ENCODE measurements at places on chromosomes 12 and 14.
A peak's percentile ranks its signal among the peaks of the same experiment; 100 is the strongest.

- peak; percentile 11 for DNase-seq
Observed at GRCh38 chr12:94103986-94104385, 44.4 kb upstream of the PLXNC1 start.

GRCh38 chr14:95150910-95151309 lies 6.4 kb downstream of the DICER1 start:
- no peak for DNase-seq

- DNase-seq = no peak
Observed at GRCh38 chr14:54135804-54136280, 179.2 kb upstream of the BMP4 start.

DNA sequence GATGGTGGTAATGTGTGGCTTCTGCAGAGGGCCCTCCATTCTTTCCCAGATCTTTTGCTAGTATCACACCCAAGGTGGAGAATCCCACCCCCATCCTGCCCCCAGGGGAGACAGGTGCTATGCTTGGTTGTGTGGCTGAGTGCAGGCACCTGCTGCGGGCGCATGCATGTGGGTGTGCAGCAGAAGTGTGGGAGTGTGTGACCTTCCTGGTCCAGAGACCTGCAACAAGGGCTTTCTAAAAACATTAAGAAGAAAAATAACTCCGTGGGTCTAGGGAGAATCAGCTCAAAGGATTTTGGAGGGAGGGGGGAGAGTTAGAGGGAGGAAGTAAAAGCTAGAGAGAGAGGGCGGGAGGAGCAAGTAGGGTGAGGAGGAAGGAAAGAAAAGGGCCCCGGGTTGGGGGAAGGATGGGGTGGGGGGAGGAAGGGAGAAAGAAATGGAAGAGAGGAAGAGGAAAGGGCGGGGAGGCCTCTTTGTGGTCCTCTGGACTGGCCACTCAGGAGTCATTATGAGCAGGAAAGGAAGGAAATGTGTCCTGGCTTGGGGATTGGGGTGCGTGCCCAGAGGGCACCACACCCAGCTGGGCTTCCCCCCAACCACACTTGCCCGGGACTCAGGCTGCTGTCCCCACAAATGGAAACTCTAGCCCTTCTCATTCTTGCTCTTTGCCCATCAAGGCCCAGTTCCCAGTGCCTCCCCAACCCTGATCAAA lies 3.1 kb upstream of the FIGNL2 start:
- peak; percentile 45 for DNase-seq

- no peak for DNase-seq
Observed at GRCh38 chr12:108609537-108610335, 11.9 kb upstream of the TMEM119 start.

- DNase-seq = no peak
Observed at GRCh38 chr14:68634332-68634731, 158.5 kb downstream of the ZFP36L1 start.

DNA sequence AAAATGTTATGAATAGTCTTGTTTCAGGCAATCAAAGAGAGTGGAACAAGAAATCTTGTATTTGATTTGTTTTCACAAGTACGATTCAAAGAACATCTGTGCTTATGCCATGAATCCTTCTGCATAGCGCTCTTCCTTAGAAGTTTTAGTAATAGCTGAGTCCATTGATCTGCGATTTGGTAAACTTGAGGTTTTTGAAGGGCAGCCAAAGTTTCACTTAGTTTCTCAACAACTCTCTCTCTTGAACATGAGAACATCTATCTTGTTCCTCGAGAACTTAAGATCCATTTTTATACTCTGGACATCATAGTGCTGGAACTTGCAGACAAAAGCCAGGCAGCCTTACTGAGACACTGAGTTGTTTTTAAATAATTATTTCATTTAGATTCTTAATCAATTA lies 96.2 kb upstream of the USP15 start:
- DNase-seq = no peak

GRCh38 chr12:88361493-88361892 lies 218.8 kb downstream of the KITLG start:
- DNase-seq = no peak

DNA sequence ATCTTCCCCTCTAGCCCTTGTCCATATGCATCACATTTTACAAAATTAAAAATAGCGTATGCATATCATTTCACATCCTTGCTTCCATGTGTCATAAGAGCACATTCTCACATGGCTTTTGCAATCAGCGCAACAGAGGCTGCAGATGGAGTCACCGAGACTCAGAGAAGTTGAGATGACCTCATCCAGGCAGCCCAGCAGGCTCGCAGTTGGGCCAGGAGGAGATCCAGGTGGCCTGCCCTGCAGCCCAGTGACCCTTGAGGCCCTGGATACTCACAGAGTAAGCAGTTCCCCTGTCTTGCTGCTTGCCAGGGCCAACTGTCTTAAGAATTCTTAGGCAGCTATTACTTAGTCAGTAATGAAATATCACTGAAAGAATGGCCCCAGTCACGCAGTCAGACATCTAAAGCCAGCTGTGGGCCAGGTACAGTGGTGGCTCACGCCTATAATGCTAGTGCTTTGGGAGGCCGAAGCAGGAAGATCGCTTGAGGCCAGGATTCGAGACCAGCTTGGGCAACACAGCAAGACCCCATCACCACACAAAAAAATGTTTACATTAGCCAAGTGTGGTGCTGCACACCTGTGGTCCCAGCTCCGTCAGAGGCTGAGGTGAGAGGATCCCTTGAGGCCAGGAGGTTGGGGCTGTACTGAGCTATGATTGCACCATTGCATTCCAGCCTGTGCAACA lies 9.1 kb downstream of the CAMKK2 start:
- DNase-seq = no peak

DNA sequence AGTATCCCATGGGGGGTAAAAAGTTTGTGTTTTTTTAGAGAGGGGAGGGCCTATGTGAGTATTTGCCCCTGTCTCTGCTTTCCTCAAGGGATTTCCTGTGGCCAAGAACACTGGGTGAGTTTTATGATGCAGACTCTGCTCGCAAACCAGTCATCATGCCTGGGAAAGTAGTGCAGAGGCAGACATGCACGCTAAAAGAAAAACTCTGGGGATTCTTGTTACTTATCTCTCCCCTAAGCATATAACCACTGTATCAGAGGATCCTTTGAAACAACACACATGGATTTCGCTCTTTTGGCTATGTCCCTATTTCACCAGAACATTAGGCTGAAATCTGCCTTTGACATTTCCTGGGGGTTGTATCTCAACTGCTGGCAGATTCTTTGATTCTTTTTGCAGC lies 1845.8 kb upstream of the SEL1L start:
- peak; percentile 42 for DNase-seq

DNA sequence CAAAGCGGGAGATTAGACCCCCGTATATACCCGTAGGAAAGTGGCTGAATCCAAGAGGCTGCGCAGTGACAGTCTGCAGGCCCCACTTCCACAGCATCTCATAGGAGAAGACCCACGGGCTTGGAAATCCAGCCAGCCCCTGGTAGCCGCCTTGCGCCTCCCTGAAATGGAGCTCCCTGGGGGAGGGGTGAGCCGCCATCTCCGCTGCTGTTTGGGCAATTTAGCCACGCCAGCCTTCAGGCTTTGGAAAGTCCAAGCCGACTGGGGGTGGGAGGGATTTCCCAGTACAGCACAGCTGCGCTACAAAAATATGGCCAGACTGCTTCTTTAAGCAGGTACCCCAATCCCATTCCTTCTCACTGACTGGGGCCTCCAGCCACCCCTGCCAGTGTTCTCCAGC lies 53.4 kb downstream of the CAND1 start:
- DNase-seq = no peak

- DNase-seq = no peak
Observed at GRCh38 chr12:7638064-7638759, 27.5 kb downstream of the APOBEC1 start.

DNA sequence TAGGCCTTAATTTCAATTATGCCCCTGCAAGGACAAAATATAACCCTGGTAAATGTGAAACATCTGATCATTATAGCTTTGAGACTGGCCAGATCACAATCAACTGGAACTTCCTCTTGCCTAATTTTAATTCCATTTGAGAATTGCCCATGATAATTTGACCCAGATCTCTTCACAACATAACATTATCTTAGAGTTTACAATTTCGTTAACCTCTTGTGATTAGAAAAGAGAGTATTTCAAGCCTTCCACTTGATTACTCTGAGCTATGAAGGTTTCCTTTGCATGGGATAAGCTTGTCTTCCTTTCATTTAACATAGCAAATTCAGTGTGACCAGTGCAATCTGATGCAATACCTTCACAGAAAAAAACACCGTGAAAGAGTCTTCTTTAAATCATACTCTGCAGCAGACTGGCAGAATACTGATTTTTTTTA lies 143.6 kb downstream of the DUSP6 start:
- no peak for DNase-seq

Measured in NCI-H69 (cell line).